HepG2 (cell line): ENCODE measurements at places on chromosomes 2 and 18. TPM values are rescaled to one million over a fixed set of nuclear protein-coding genes. Genes with fewer than 3 reads are reported as not detected.

DNA sequence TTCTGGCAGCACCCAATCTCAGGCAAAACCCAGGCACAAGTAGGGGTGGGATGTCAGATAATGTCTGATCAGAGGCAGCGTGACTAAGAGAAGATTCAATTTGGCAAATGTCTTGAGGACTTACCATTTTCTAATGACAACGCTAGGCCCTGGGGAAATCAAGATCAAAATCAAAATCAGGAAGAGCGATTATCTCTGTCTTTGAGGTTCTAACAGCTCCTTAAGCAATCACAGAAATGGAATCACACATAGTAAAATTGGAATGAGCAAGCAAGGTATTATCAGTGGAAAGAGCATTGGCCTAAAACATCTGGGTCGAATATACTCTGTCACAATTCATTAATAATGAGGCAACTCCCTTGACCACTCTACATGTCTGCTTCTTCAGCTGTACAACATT, 8.6 kb upstream of the SERPINB2 start:
- DNase-seq, result no peak
- no peaks in the 10 kb centered on the region for H3K36me3 ChIP-seq
- H3K4me3 ChIP-seq, result no peak overlapping the region
- no peak overlapping the region for H3K27ac ChIP-seq
- no peaks in the 10 kb centered on the region for H3K4me1 ChIP-seq
- H3K27me3 ChIP-seq, result no peaks in the 10 kb centered on the region

- H3K4me3 ChIP-seq, result no peak overlapping the region
- no peak overlapping the region for H3K27ac ChIP-seq
- H3K4me1 ChIP-seq, result no peaks in the 10 kb centered on the region
- no peaks in the 10 kb centered on the region for H3K27me3 ChIP-seq
Measured at GRCh38 chr2:147386284-147386683, 458.5 kb upstream of the ACVR2A start.

Gene FAM117B
- total RNA-seq, result 11.0 and 16.6 TPM in 2 replicates

GRCh38 chr2:216842636-216843035, 17.2 kb downstream of the TNP1 start:
- 0 out of 2 replicates have a peak, but pooled peaks cover 2% of the 10 kb centered on the region for H3K27me3 ChIP-seq
- DNase-seq, result no peak
- no peaks in the 10 kb centered on the region for H3K36me3 ChIP-seq
- H3K4me3 ChIP-seq, result no peak overlapping the region
- H3K4me1 ChIP-seq, result no peaks in the 10 kb centered on the region
- H3K27ac ChIP-seq, result no peak overlapping the region

DNA sequence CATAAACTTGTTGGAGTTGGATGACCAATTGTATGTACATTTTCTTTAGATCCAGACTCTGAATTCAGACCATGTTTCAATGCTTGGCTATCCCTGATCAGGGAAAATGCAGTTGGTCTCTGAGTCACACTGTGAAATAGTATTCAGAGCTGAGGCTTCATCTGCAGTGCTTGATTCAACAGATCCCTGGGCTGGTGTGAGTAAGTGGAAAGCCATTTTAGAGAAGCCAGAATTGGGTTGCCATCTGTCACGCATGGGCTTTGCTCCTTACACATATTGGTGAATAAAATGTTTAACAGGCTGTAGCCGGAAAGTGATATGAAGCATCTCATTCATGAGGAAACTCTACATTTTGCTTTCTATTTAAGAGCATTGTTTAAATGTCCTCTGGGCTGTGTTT, 50.0 kb upstream of the ACYP2 start:
- no peak overlapping the region for H3K27ac ChIP-seq
- no peaks in the 10 kb centered on the region for H3K27me3 ChIP-seq
- no peaks in the 10 kb centered on the region for H3K4me1 ChIP-seq
- H3K4me3 ChIP-seq, result no peak overlapping the region

Gene CENPA
- 38.5 and 45.8 TPM in 2 replicates for total RNA-seq

DNA sequence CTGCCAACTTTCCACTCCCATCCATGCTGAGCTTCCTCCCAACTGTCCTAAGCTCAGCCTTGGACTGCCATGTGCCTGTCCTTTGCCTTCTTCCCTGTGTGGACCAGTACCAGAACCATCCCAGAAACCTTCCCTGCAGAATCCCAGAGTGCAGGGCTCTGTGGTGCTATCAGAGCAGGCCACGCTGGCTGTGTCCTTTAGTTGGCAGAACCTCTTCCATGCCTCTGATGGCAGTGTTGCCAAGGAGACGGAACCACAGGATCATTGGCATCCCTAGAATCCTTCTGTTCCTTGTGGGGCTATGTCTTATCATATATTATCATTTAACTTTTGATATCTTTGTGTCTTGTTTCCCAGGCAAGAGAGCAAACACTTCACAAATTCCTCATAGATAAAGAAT, 73.0 kb upstream of the NOSTRIN start:
- no peaks in the 10 kb centered on the region; the same call in 2 of the 3 replicates for H3K36me3 ChIP-seq
- no peak overlapping the region for H3K27ac ChIP-seq
- no peaks in the 10 kb centered on the region for H3K27me3 ChIP-seq

Gene BIN1
- total RNA-seq, result 0.93 and 0.98 TPM in 2 replicates

DNA sequence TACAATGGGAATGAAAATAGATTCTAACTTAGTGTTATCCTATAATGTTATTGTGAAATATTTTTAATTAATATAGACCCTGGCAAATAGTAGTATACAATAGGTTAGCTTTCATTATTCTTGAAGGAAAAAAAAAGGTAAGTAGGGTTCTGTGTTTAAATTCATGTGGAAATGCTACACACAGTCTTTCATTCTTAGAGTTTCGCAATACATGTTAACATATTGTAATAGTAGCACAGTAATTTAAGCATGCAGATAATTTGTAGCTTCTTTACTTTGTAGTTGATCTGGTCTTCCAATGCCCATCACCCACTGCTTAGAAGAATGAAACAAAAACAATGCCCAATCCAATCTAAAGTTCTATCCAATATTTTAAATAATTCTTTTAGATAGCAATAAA, 54.8 kb upstream of the MSTN start:
- no peaks in the 10 kb centered on the region for H3K36me3 ChIP-seq
- no peak overlapping the region for H3K4me3 ChIP-seq
- DNase-seq, result no peak
- 0 out of 2 replicates have a peak, but pooled peaks cover 8% of the 10 kb centered on the region for H3K4me1 ChIP-seq
- no peaks in the 10 kb centered on the region for H3K27me3 ChIP-seq
